IMR-90 (cell line): ENCODE measurements at places on chromosomes 7 and 10. TPM values are rescaled to one million over a fixed set of nuclear protein-coding genes. Genes with fewer than 3 reads are reported as not detected.

MMRN2 gene
- polyA plus RNA-seq = 1.0 and 1.6 TPM in 2 replicates

CXCL12 gene
- 79.4 and 80.7 TPM in 2 replicates for polyA plus RNA-seq

OR6B1 gene
- not detected in 2 replicates for polyA plus RNA-seq

AGMO gene
- not detected in 2 replicates for polyA plus RNA-seq

NRCAM gene
- 0.43 and 0.46 TPM in 2 replicates for polyA plus RNA-seq

PLEKHS1 gene
- polyA plus RNA-seq = not detected in 2 replicates
